Naive thymus-derived CD4-positive, alpha-beta T cell (primary cell): ENCODE measurements at places on chromosomes 1 and 21. TPM values are rescaled to one million over a fixed set of nuclear protein-coding genes. Genes with fewer than 3 reads are reported as not detected.

DNA sequence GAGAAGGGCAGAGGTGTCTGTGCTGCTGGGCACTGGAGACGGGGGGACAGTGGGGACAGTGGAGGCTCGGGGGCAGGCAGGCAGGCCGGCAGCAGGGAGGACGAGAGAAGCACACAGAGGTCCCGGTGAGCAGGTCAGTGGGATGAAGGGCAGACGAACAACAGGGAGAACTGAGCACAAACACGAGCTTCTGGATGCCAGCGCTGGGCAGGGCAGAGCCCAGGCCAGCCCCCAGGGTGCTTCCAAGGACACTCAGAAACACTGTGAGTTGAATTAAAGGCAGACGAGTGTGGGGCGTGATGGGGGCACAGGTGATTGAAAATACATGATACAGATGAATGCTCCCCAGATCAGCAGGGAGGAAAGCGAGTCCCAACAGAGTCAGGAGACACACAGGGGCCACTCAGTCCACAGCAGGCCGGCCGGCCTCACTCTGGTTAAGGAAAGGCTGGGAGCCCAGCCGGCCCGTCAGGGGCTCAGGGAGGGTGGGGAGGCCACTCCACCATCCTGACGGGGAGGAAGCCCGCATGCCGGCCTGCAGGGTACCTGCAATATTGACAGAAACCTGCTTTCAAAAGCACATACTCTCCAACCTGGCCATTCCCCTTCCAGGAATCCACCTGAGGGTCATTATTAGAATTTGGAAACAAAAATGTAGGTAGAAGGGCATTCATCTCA lies 14.1 kb downstream of the SLC19A1 start:
- H3K4me3 ChIP-seq, result no peak overlapping the region
- peaks cover 8% of the 10 kb centered on the region for H3K4me1 ChIP-seq
- no peak overlapping the region for H3K27ac ChIP-seq
- DNase-seq, result no peak
- no peaks in the 10 kb centered on the region for H3K27me3 ChIP-seq
- H3K36me3 ChIP-seq, result peaks cover 58% of the 10 kb centered on the region

DNA sequence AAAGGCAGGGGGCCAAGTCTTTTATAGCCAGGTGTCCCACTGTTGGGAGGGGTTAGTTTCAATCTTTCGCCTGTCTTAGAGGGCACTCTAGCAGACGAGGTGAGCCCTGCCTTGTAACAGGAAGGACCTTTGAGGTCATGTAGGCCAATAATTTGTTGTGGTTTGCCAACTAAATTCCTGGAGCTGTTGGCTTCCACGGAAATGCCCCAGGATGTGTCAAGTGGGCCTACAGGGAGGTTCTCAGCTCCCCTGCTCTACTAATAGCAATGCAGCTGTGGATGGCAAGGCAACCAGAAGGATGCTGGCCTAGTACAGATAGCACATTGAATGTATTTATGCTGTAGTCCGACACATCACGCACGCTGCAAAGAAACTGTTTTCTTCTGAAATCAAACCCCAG lies 22.3 kb upstream of the CASQ2 start:
- H3K27ac ChIP-seq, result no peak overlapping the region
- no peaks in the 10 kb centered on the region for H3K4me1 ChIP-seq
- no peaks in the 10 kb centered on the region for H3K27me3 ChIP-seq
- no peak overlapping the region for H3K4me3 ChIP-seq
- H3K36me3 ChIP-seq, result no peaks in the 10 kb centered on the region

- no peaks in the 10 kb centered on the region for H3K36me3 ChIP-seq
- H3K27ac ChIP-seq, result no peak overlapping the region
- H3K4me3 ChIP-seq, result no peak overlapping the region
- no peaks in the 10 kb centered on the region for H3K27me3 ChIP-seq
Observed at GRCh38 chr21:35366394-35367080, 317.4 kb upstream of the RUNX1 start.

The RGS8 gene
- polyA plus RNA-seq, result not detected

DNA sequence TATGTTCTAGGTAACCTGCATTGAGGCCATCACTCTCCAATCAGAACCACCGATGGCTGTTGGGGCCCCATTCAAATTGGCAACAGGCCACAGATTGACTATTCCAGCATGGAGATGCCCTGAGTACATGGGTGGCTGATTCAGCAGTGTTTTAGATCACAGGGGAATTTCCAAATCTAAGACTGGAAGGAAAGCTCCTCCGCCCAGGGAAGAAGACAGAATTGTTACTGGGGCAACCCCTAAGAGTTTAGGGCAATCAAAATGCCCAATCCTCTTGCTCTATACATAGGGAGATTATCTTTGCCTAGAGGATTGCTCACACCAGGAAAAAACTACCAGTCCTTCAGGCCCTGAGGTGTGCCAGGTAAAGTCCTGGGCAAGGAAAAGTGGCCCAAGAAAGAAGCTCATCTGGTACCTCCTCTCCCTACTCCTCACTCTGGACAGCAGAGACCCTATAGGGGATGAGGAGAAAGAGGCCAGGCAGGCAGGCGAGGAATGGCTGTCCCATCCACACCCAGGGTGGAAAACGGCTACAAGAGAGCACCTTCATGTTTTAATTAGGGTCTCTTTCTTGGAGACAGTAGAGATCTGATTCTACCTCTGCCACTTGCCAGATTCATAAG lies 5.8 kb downstream of the S100A8 start:
- no peaks in the 10 kb centered on the region for H3K4me1 ChIP-seq
- no peak for DNase-seq
- peaks cover 4% of the 10 kb centered on the region for H3K27me3 ChIP-seq
- H3K27ac ChIP-seq, result no peak overlapping the region
- H3K4me3 ChIP-seq, result no peak overlapping the region

DNA sequence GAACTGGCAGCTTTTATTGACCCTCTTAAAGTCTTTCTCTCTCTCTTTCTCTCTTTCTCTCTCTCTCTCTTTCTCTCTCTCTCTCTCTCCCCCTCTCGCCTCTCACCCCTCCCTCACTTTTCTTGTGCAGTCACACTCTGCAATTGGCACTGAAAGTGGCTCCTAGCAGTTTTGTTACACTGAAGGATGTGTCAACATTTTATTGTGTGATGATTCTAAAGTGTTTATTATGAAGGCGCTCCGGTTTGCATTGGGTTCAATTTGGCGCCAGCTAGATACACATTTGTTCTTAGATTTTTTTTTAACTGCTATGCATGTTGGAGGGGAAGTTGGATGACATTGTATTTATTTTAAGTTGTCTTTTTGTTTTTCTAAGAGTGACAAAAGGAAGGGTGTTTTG lies 64.0 kb upstream of the CHRM3 start:
- DNase-seq, result no peak
- H3K4me1 ChIP-seq, result no peaks in the 10 kb centered on the region

DNA sequence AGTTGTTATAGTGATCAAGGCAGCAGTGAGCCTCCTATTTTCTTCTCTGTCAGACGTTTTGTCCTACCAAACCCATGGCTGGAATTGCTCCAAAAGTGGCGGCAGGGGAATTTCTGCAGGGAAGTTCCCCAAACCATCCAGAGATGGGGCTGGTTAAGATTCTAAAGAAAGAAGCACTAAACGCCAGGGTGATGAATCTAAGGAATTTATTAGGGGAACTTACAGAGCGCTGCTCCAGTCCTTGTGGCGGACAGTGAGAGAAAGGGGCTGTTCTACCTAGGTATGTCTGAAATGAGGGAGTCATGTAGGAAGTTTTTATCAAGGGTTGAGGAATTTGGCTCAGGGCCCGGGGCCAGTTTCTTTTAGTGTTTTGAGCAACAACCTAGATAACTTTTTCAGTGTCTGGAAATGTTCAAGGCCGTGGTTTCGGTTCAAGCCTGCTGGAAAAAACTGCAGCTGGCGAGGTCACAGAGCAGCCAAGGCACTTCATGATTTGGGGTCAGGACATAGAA lies 222.4 kb upstream of the B3GALT2 start:
- no peaks in the 10 kb centered on the region for H3K27me3 ChIP-seq
- no peaks in the 10 kb centered on the region for H3K36me3 ChIP-seq
- H3K4me3 ChIP-seq, result no peak overlapping the region
- H3K27ac ChIP-seq, result no peak overlapping the region

The C8B gene
- not detected for polyA plus RNA-seq

- no peaks in the 10 kb centered on the region for H3K27me3 ChIP-seq
- no peak for DNase-seq
- H3K4me1 ChIP-seq, result no peaks in the 10 kb centered on the region
- H3K36me3 ChIP-seq, result no peaks in the 10 kb centered on the region
Observed at GRCh38 chr1:27065999-27066630, 53.5 kb upstream of the TENT5B start.

- no peak overlapping the region for H3K4me3 ChIP-seq
- H3K36me3 ChIP-seq, result no peaks in the 10 kb centered on the region
- no peak for DNase-seq
- no peaks in the 10 kb centered on the region for H3K4me1 ChIP-seq
- H3K27me3 ChIP-seq, result no peaks in the 10 kb centered on the region
Observed at GRCh38 chr1:234891427-234891826, 237.2 kb downstream of the TOMM20 start.

The C4BPA gene
- polyA plus RNA-seq, result not detected

GRCh38 chr1:200207711-200208126 lies 180.2 kb downstream of the NR5A2 start:
- H3K4me3 ChIP-seq, result no peak overlapping the region
- peak; percentile 5 for DNase-seq

- no peaks in the 10 kb centered on the region for H3K27me3 ChIP-seq
- no peak for DNase-seq
- peak overlapping the region; percentile 89 for H3K4me3 ChIP-seq
- no peaks in the 10 kb centered on the region for H3K36me3 ChIP-seq
- H3K4me1 ChIP-seq, result peaks cover 21% of the 10 kb centered on the region
- H3K27ac ChIP-seq, result peak overlapping the region; percentile 69
Observed at GRCh38 chr1:39692152-39693074, 1.2 kb upstream of the HPCAL4 start.

GRCh38 chr1:29259802-29260441 lies 23.6 kb downstream of the PTPRU start:
- H3K36me3 ChIP-seq, result no peaks in the 10 kb centered on the region
- DNase-seq, result no peak
- peaks cover 2% of the 10 kb centered on the region for H3K4me1 ChIP-seq
- H3K27ac ChIP-seq, result no peak overlapping the region
- H3K4me3 ChIP-seq, result no peak overlapping the region

DNA sequence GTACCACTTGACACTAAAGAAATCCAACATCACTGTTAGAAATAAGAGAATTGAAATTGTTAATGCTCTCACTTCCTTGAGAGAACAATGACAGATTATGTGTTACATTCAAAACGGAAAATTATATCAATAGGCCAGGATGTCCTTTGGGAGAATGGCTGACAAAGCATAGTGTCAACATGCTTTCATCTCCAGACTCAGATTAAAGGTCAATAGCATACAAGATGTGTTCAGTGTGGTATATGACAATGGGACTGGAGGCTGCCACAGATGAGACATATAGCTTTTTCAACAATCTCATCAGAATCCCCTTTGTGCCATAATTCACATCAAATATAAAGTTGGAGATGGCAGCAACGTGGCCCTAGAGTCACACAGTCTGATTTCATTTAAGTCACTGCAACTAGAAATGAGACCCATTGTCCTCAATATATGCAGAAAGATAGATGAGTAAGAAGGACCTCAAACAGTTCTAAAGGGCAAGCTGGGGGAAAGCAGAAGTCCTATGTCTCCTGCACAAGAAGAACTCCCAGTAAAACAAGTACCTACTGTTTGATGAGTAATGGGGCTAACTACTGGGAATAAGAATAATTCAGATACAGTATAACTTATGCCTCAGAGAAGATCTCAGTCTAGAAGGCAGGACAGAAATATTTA lies 327.9 kb downstream of the TTLL7 start:
- H3K4me1 ChIP-seq, result no peaks in the 10 kb centered on the region
- H3K4me3 ChIP-seq, result no peak overlapping the region
- no peaks in the 10 kb centered on the region for H3K36me3 ChIP-seq
- H3K27me3 ChIP-seq, result no peaks in the 10 kb centered on the region
- no peak for DNase-seq

GRCh38 chr1:56453016-56453415 lies 126.3 kb downstream of the PLPP3 start:
- DNase-seq, result no peak
- no peaks in the 10 kb centered on the region for H3K27me3 ChIP-seq
- H3K36me3 ChIP-seq, result no peaks in the 10 kb centered on the region
- no peaks in the 10 kb centered on the region for H3K4me1 ChIP-seq
- H3K27ac ChIP-seq, result no peak overlapping the region
- no peak overlapping the region for H3K4me3 ChIP-seq

DNA sequence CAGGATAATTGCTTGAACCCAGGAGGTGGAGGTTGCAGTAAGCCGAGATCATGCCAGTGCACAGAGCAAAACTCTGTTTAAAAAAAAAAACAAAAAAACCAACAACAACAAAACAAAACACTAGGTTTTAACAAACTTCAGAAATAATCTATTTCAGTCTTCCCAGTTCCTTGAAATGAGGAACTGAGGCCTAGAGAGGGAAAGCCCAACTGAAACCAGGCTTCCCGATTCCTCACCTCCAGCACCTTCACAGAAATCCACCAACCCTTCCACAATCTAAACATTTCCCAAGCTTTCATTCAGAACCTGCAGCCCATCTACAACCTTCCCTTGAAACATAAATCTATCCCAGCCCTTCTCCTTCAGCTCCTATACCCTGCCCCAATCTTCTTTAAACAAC lies 612 bp upstream of the CD52 start:
- H3K27me3 ChIP-seq, result no peaks in the 10 kb centered on the region
- no peak for DNase-seq
- peaks cover 60% of the 10 kb centered on the region for H3K4me1 ChIP-seq

DNA sequence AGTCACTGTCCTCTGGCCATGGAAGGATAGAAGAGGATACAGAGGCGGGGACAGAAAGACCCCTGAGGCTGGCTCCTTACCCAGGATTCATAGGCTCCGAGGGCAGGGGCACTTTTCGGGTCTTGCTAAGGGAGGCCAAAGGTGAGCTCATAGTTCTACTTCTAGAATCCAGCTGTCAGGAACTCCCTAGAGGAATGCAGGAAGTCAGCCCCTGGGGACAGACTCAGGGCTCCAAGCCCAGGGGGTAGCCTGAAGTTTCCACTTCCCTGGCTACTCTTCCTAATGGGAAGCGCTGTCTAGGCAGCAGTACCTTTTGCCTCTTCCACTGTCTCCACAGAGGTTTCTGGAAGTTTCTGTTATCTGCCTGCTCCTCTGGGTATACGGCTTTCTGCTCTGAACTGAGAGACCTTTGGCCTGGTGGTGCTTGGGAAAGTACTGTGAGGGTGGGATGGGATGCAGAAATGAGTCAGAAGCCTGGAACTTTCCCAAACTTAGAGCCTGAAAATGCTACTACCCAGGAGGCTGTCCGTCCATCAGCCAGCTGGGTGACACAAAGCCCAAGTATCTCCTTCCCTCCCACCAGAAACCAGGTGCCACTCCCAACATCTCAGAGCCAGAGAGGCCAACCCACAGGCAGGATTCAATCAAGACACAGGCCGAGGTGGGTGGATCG lies 3.6 kb downstream of the UBXN11 start:
- peaks cover 13% of the 10 kb centered on the region for H3K4me1 ChIP-seq
- no peaks in the 10 kb centered on the region for H3K36me3 ChIP-seq
- no peak for DNase-seq
- no peak overlapping the region for H3K4me3 ChIP-seq
- no peaks in the 10 kb centered on the region for H3K27me3 ChIP-seq
